ENCODE measurements at places on chromosomes 6 and 20.

- no peak for DNase-seq
Observed at GRCh38 chr6:140956571-140957369, 1176.0 kb upstream of the GJE1 start.

GRCh38 chr6:137699031-137699683 lies 167.9 kb upstream of the TNFAIP3 start:
- peak; percentile 68 for DNase-seq

DNA sequence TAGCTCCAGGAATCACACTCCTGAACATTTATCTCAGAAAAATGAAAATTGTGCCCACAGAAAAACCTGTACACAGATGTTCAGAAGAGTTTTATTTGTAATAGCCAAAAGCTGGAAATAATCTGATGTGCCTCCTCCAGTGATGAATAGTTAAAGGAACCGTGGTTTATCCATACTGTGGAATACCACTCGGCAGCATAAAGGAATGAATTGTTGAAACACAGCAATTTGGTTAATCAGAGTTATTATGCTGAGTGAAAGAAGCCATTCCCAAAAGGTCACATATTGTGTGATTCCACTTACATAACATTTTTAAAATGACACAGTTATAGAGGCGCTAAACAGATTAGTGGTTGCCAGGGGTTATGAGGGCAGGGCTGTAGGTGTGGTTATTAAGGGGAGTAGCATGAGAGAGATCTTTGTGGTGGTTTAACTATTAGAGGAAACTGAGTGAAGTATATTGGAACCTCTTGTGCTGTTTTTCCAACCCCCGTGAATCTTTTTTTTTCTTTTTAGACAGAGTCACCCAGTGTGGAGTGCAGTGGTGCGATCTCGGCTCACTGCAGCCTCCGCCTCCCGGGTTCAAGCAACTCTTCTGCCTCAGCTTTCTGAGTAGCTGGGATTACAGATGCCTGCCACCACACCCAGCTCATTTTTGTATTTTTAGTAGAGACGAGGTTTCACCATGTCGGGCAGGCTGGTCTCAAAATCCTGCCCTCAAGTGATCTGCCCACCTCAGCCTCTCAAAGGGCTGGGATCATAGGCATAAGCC lies 26.2 kb downstream of the PSMF1 start:
- DNase-seq: no peak

DNA sequence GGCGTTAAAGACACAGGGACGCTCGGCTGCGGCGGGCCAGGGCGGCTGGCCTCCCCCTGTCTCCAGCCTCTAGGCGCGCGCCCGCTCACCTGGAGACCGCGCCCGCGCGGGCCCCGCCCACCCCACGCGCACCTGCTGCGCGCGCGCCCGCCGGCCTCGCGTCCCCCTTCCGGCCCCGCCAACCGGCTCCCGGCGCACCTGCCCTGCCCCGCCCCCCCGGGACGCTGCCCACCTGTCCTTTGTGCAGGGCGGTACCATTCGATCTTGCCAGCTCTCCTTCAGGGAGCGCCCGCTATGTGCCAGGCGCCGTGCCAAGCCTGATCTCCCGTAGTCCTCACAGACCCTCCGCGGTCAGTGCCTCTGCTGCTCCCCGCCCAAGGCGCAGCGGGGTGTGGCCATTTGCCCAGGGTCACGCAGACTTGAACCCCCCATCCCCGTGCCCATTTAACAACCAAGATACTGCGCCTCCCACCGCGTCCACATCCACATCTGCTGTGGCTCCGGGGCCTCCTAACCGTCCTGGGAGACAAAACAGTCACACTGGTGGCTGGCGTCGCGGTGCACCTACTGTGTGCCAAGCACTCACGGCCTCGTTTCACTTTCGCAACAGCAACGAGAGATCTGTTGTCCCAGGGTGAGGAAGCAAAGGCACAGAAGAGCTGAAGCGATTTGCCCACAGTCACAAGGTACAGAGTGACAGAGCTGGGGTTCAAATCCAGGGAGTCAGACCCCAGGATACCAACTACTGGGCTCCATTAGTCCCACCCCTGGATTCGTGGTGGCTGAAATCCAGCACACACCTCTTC lies 48.1 kb downstream of the NOL4L start:
- DNase-seq: peak; percentile 43

DNA sequence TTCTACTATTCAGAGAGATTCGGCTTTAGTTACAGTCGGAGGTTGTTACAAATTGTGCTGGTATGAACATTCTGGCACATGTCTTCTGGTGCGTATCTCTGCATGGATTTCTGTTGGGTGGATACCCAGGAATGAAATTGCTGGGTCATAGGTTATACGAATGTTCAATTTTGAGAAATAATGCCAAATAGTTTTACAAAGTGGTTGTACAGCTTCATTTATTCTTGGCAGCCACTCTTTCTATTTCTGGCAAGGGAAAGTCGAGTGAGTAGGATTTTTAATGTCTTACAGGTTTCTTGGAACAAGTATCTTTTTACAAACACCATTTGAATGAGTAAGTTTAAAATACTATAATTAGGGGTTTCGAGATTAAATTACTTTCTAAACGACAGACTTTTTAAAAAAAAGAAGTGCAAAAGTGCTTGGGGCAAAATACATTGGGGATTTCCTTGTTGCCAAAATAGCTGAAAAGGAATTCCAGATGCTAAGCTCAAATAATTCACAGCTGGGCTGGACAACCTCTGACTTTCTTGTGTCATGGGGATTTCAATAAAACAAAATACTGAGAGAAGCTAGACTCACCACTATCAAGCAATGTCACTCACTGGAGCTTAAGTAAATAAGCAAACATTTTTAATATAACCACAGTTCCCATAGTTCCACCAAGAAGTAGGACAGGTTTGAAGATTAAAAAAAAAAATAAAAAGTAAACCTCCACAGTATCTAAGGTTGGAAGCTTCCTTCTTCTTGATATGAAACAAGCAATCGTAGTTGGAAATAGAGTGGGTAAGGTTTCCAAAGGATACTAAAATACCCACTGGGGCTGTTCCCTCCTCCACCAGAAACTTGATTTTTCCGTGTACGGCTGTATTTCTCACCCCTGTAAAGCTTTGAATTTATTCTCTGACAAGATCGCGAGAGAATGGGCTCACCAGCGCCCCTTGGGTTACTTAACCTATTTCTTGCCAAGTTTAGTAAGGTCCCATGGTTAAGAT lies 21.6 kb upstream of the GFOD1 start:
- DNase-seq: no peak

DNA sequence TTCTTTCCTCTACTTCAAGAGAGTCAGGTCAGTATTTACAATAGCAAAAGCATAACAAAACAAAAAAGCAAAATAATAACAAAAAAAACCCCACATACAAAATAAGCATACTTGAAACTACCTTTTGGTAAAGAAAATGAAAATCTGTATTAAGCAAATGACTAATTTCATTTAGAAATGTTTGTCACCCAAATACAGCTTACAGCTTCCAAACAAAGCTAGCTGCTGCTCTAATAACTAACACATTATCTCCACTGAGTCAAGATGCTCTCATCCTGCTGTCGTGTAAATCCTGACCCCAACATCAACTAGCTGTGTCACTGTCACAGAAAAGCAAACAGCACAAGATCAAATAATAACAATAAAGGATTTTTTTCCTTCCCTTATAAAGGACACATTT lies 21.7 kb downstream of the MAP7 start:
- no peak for DNase-seq

- DNase-seq: no peak
Observed at GRCh38 chr6:31858707-31859106, 3.9 kb downstream of the NEU1 start.

DNA sequence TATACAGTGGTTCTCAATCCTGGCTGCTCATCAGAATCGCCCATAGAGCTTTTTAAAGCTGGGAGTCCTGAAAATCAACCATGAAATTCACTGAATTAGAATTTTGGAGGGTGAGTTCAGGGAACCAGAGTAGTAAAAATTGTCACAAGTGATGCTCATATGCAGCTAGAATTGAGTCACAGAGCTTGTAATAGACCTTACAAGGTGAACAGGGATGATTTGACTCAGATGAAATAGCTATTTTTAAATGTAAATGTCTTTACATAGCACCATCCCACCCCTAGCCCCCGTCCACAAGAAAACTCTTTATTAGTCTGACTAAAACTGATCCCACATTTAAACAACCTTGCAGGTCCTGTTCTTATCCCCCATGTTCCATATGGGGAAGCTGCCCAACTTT lies 531.7 kb downstream of the LMBRD1 start:
- no peak for DNase-seq

DNA sequence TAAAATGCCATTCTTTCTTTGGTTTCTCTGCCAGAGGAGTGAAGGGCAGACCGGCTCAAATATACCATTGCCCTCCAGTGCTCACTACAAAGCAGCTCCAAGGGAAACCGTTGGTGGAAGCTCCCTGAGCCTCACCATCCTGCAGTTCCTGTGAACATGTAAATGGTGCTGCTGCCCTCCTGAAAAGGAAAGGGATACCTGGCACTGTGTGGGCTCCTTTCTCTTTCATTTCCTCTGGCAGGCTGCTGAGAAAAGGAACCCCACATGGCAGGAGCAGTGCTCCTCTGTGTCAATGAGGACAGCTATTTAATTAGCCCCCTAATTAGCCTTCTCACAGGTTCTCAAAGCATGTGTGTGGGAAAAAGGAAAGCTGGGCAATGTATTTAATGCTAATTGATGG lies 142.5 kb downstream of the KLHL32 start:
- DNase-seq: no peak

DNA sequence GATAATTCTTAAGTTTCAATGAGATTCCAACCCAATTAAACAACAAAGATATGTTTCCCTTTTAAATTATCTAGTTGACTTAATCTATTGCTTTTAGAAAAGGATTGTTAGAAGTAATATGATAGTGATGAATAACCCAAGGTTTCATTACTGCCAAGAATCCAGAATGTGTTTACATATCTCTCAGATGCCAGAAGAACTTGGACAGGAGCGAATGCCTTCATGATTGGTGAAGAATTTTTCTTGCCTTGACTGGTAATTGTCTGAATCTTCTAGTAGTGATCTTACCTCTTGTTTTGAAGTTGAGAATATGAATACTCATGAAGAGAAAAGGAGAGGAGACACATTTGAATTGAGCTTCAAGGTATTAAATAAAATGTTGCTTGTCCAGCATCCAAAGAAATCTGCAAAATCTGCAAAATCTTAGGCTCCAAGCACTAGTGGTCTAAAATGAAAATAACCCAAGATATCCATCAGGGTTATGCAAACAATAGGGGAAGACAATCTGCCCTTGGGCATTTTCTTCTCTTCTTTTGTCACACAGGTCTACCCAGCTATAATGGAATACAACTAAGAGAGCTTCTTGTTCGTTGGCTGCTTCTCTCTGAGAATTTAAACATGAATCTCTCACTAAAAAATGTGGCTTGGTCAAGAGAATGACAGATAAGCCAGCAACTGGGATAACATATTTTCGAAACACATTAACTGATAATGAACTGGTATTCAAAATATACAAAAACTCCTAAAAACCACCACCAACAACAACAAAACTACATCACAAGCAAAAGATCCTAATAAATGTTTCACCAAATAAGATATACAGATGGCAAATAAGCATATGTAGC lies 928.9 kb downstream of the EYS start:
- DNase-seq: no peak

DNA sequence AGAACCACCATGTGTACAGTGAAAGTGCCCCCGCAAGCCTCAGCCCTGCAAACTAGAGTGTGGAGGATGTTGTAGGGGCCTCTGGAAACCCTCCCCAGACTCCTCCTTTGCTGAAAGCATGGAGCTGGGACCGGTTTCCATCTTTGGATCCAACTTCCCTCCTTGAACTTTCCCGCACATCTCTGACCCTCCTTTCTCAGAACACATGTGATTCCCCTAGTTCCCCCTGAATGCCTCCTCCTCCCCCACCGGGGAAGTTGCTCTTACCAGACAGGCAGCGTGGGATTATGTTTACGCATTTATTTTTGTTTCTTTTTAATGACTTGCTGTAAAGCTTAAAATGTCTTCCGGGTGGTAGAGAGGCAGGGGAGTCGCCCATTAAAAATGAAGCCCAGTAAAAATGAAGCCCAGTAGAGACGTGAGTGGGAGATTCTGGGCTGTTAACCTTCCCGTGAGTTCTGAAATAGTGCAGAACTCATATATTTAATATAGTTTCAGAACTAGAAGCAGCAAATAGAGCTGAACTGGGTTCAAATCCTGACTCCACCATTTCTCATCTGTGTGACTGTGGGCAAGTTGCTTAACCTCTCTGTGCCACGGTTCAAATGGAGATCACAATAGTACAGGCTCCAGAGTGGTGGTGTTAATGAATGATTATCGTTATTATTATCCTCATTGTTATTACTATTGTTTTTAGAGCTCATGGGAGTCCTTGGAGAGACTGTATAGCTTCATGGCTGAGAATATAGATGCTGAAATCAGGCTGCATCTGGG lies 8.0 kb upstream of the PTPN1 start:
- no peak for DNase-seq

GRCh38 chr6:36116066-36116864 lies 14.0 kb upstream of the MAPK13 start:
- no peak for DNase-seq

- peak; percentile 85 for DNase-seq
Observed at GRCh38 chr20:16574656-16575355, 1.6 kb upstream of the KIF16B start.

- DNase-seq: no peak
Observed at GRCh38 chr6:141541581-141542324, 591.0 kb upstream of the GJE1 start.

GRCh38 chr6:6414931-6415330 lies 94.5 kb upstream of the F13A1 start:
- no peak for DNase-seq

GRCh38 chr6:32298632-32299336 lies 72.9 kb downstream of the TSBP1 start:
- no peak for DNase-seq

- DNase-seq: no peak
Observed at GRCh38 chr20:36624068-36624943, 18.7 kb downstream of the RAB5IF start.

- no peak for DNase-seq
Observed at GRCh38 chr20:45235995-45236394, 14.8 kb downstream of the SEMG2 start.

DNA sequence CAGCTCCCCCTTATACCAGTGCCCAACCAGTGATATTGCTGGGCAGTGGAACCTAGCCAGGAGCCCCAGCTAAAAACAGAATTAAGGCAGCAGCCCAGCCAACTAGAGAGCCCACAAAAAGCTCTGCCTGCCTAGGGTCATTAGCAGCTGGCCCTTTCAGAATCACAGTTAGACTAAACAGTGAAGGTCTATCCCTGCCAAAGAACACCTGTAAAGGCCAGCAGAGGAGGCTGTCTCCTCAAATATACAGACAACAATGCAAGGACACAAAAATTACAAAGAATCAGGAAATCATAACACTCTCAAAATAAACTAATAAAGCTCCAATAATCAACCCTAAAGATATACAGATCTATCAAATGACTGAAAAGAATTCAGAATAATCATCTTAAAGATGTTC lies 77.8 kb upstream of the HTR1E start:
- DNase-seq: no peak

- no peak for DNase-seq
Observed at GRCh38 chr20:21508230-21509078, 5.4 kb downstream of the NKX2-2 start.
